ENCODE measurements at places on chromosomes 2 and 18.

DNA sequence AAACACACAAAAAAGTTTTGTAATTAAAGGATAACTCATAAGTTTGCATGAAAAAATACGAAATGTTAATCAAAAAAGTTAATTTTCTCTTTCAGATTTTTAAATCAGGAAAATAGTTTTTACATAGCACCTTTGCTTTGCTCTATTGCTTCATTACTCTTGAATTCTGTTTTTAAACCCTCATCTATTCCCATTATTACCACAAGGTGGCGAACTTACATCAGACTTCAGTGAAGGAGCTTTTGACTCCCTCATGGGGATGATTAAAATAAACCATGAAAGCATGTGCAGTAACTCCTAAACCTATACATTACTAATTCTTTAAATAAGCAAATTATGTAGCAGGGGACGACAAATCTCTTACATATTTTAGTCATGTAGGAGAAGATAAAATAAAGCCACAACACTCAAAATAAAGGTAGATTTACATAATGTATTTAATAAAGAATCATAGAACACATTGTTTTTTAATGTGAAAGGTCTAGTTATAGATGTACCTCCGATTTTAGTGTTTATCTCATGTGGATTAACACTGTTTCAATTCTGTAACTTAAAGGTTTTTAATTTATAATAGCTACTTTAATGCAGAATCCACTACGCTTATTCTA is 105.2 kb downstream of the NETO1 start:
- DNase-seq = no peak

DNA sequence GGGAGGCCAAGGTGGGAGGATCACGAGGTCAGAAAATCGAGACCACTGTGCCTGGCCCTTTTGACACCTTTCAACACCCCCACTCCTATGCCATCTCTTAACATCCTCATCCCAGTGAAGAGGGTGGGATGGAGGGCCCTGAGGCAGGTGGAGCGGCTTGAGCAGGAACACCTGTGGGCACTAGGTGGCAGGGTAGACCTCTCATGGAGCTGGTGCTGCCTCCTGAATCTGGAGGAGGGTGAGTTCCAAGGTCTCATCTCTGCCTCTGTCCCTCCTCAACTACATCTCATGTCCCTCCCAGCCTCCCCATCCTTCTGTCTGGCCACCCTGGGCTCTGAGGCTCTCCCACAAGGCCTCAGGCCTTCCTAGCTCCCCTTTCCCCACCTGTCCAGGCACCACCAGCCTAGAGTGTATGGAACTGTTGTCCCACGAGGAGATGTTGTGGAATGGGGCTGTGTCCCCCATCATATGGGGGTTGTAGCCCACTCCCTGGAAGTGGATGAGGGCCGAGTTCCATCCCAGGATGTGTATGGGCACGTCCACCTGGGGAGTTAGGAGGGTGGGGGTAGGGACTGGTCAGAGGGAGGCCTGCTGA is 17.0 kb upstream of the CRYBA2 start:
- no peak for DNase-seq

- no peak for DNase-seq
Measured at GRCh38 chr18:71598374-71598773, 945.8 kb downstream of the CBLN2 start.

GRCh38 chr2:47373747-47374146 is 29.2 kb upstream of the MSH2 start:
- no peak for DNase-seq

- no peak for DNase-seq
Measured at GRCh38 chr2:233331536-233331935, 22.8 kb upstream of the DGKD start.

- DNase-seq = no peak
Measured at GRCh38 chr18:79657342-79657996, 22.1 kb upstream of the CTDP1 start.

GRCh38 chr2:171158790-171159371 is 1.8 kb downstream of the TLK1 start:
- DNase-seq = no peak

- DNase-seq = no peak
Measured at GRCh38 chr2:161576421-161576820, 47.8 kb upstream of the SLC4A10 start.

- DNase-seq = no peak
Measured at GRCh38 chr2:88831792-88832248, 140.3 kb downstream of the RPIA start.

GRCh38 chr2:78979380-78980151 is 45.9 kb upstream of the REG3G start:
- DNase-seq = no peak

DNA sequence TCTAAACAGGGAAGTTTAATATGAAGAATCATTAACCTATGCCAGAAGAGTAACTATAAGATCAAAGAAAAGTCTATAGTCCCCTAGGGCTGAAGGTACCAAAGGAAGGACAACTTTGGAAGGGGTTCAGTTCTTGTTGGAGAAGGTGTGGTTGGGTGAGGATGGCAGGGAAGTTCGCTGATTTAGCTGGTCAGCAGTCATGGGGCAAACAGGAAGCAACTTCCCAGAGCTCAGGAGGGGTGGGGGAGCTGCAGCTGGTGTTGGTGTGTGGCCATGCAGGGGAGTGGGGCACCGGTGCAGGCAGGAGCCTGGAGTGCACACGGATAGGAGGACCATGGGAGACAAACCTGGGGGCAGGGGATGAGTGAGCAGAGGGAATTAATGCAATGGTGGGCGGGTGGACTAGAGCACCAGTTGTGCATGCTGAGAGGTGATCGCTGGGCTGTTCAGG is 34.0 kb downstream of the FHOD3 start:
- no peak for DNase-seq

DNA sequence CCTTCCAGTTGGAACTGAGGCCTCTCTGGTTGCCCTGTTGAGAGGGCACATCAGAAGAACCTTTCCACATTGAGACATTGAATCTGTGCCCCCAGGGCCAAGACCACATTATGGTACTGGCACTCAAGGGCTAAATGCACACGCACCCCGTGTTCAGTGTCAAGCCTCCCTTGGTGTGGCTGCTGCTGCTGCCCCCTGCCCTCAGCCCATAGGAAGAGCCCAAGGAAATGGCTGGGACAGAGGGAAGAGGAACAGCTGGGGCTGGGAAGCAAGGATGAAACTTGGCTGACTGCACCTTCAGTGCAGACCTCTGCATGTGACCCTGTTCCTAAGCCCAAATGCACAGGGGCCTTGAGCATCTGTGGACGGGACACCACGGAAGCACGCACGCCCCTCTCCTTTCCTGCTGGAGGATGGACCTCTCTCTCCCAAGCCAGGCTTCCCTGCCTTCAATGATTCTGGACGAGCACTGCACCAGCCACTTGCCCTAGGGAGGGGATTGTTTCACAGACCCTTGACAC is 40.2 kb downstream of the NIFK start:
- no peak for DNase-seq

DNA sequence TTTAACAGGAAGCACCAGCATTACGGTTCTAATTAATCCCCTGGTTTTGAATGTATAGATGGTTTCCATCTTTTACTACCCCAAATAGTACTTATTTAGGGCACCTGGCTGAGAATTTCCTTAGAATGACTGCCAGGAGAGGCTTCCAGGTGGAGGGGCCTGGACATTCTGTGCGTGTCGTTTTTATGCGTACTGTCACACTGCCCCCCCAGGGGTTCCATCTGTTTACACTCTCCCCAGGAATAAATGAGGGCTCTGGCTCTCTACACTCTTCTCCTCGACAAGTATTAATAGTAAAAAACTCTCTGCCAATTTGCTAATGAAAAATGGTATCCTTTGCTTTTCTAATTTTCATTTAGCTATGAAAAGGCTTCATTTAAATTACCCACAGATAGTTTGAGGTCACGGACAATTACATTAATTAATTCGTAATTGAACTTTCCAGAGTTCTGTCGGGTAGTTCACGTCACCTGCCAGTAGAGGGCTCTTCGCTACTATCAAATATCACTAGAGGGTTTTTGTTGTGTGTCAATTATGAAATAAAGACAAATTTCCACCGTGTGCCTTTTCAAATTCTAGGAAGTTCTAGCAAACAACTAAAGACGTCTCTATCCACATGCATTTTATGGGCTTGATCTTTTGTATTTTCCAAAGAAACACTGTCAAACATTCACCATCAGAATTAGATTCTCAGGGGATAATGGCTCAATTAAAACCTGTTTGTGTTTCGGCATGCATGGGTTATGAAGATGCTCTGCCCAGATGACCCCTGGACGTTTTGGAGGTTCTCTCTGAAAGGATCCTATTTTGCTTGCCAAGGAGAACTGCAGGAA is 88.8 kb upstream of the ASB18 start:
- no peak for DNase-seq

- no peak for DNase-seq
Measured at GRCh38 chr2:42922790-42923579, 130.6 kb upstream of the HAAO start.

DNA sequence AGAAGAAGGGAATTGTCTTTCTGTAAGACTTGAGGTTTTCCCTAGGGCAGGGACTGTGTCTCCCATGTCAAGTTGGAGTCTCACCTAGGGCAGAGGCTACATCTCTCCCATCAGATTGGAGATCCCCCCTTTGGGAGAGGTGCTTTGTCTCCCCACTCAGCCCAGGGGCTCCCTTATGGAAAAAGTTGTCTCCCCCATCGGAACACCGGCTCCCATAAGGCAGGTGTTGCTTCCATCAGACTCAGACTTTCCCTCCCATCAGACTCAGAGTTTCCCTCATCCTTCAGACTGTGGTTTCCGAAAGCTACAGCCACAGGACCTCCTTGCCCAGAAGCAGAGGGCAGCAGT is 5.8 kb downstream of the ANKRD53 start:
- no peak for DNase-seq

- DNase-seq = no peak
Measured at GRCh38 chr2:27221166-27221565, 4.0 kb downstream of the CAD start.

- no peak for DNase-seq
Measured at GRCh38 chr2:168521053-168521741, 65.1 kb downstream of the CERS6 start.

DNA sequence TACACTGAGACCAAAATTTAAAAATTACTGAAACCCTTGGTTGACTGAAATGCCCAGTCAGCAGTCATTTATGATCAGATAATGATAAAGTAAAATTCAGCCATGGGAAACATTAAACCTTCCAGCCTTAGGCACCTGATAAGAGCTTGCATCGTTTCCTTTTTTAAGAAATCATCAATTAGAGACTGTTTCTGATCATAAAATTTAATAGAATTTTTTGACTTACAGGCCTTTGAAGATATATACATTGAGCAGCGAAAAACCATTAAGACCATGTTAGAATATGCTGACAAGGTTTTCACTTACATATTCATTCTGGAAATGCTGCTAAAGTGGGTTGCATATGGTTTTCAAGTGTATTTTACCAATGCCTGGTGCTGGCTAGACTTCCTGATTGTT is 99.6 kb upstream of the CSRNP3 start:
- DNase-seq = no peak

DNA sequence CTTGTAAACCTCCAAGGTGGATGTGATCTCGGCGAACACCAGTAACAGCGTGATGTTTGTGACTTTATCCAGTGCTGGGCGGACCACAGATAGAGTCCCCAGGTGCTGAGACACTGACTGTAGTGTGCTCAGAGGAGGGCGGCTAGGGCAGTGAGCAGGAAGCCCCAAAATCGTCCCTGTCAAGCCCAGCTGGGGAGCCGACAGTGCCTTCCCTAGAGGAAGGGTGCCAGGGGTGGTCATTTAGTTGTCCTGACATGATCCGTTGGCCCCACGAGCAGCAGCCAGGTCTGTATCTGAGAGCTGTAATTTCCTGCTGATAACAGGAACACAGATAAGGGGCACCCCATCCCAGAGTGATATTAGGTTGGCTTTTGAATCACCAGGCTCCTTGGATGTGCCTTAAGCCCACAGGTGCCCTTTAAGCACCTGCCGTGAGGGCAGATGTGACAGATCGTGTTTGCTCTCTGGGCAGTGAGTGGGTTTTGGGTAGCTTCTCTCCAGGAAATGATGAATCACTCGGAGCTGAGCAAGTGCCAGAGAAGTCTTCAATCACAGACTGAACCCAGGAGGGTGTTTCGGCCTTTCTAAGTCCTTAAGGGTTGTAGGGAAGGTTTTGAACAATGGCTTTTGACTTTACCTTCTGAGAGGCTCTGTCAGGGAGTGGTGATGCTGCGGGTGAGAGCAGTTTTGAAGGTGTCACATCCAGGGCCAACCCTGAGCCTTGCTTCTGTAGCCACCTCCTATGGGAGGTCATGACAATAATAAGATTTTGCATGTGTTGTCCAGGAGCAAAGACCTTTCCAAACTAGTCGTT is 7.7 kb downstream of the LPIN1 start:
- no peak for DNase-seq

GRCh38 chr2:232652505-232652851 is 19.1 kb downstream of the EFHD1 start:
- DNase-seq = no peak

- no peak for DNase-seq
Measured at GRCh38 chr2:7722212-7722910, 805.1 kb downstream of the RNF144A start.

DNA sequence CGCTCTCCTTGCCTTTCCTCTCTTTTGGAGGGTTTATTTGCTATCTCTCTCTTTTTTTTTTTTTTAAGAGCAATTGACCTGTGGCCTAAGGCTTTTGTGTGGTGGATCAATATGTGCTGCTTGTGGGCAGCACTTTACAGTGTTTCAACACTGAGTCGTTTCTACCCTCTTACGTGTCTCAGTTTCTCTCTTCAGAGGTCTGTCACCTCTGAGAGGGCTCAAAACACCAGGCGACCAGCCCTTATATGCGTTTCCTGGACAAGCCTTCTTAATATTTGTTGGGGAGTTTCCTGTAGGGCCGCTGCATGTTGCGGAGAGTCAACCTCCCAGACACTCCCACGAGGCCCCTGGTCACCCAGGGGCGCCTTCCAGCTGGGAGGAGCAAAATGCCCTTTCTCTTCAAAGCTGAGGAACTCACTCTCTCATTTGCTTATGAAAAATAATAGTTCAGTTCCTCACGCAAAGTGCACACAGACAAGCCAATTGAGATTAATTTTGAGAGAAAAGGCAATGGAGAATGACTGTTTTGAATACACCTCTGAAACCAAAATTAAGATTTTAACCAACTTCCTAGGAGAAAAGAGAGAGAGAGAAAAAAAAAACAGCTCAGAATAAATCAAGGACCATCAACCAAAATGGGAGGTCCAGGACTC is 96.3 kb upstream of the B3GNT2 start:
- DNase-seq = no peak

- no peak for DNase-seq
Measured at GRCh38 chr2:65495251-65495877, 63.0 kb upstream of the SPRED2 start.

DNA sequence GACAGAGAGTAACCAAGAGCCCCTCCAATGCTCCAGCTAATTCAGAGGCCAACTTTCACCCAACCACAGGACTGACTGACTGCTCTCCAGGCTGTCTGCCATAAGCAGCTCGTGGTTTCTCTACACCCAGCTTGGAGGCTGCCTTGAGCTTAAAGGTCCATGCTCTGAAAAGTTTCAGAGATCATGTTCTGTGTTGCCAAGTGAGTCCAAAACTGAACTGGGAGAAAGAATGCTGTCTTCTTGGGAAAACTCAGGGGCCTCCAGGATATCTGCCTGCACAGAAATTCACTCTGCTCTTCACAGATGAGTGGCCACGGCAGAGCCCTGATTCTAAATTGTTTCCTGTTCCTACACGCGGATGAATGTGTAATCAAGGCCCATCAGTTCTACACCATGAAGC is 51.1 kb downstream of the LPIN2 start:
- DNase-seq = no peak
